ENCODE measurements at places on chromosomes 5 and 9.

GRCh38 chr9:13364271-13365000 lies 84.9 kb upstream of the MPDZ start:
- no peak for DNase-seq

DNA sequence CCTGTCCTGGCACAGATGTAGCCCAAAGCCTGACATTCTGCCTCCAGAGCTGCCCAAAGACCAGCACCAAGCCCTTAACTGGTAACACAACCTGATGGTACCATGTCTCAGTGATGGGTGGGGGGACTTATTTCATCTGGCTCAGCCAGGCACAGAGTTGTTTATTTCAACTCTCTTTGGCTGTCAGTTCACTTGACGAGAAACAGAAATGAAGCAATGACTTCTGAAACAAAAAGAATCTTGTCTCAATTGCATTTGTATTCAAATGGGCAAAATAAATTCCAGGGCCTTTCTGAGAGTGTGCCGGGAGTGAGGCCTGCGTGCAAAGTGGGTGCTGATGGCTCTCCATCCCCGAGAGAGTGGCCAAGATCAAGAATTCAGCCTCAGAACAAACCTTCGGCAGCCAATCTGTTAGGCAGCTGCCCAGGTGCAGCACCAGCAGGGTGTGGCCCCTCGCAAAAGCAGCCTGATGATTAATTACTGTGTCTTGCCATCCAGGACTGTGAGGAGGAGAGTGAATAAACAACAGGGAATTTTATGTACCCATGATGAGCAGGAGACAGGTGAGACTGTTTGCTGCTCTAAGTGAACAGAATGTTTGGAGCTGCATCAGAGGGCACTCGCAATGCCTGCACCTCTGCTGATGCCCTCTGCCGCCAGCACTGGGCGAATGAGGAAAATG lies 238.0 kb downstream of the HSPA4 start:
- no peak for DNase-seq

- no peak for DNase-seq
Observed at GRCh38 chr5:43362725-43363435, 49.3 kb downstream of the CCL28 start.

- DNase-seq: no peak
Observed at GRCh38 chr9:12920437-12920836, 145.6 kb downstream of the LURAP1L start.

- no peak for DNase-seq
Observed at GRCh38 chr9:33466565-33467495, 6.9 kb downstream of the NOL6 start.
